ENCODE measurements at places on chromosomes 16 and 17.
A peak's percentile ranks its signal among the peaks of the same experiment; 100 is the strongest.

GRCh38 chr16:2775765-2776499, 1.1 kb downstream of the ELOB start:
- DNase-seq = no peak

DNA sequence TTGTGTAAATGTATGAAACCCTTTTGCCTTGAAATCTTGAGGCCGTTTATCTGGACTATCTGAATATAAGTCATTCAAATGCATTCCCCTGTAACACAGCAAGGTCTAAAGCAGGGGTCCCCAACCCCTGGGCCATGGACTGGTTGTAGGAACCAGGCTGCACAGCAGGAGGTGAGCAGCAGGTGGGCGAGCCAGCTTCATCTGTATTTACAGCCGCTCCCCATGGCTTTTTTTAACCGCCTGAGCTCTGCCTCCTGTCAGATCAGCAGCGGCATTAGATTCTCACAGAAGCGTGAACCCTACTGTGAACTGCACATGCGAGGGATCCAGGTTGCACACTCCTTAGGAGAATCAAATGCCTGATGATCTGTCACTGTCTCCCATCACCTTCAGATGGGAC, 24.1 kb downstream of the DNAH3 start:
- no peak for DNase-seq

GRCh38 chr16:74997042-74997491, 1.8 kb upstream of the ZNRF1 start:
- no peak for DNase-seq

DNA sequence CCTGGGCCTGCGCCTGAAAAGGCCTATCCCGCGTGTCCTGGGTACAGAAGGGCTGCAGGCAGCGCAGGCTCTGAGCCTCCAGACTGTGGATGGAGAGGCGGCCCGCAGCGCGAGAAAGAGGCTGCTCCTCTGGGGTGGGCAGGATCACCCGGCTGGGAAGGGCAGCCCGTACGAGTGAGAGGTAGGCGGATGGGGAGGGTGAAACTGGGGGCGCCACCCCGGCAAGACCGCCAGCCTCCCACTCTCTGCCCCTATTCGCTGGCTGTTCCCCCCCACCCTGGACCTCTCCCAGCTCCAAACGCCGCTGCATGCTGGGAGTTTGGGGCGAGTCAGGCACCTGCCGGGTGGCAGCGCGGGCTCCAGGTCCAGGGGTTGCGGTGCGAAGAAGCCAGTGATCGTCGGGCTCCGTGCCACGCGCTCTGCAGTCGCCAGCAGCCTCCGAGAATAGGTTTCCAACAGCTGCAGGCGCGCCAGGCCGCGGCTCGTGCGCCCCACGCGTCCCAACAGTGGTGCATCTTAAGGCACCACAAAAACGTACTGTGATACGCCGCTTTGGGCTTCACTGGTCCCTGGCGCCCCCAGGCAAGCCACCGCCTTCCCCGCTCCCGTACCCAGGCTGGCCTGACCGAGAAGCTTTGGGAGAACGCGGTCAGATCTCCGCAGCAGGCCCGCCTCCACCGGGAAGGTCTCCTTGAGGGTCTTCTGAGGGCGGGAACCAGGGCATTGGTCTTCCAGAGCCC, 1.1 kb downstream of the NOXO1 start:
- no peak for DNase-seq

GRCh38 chr17:60142872-60143499, 6.8 kb upstream of the CA4 start:
- DNase-seq = peak; percentile 63

- no peak for DNase-seq
Measured at GRCh38 chr16:62967163-62967562, 930.9 kb upstream of the CDH8 start.

DNA sequence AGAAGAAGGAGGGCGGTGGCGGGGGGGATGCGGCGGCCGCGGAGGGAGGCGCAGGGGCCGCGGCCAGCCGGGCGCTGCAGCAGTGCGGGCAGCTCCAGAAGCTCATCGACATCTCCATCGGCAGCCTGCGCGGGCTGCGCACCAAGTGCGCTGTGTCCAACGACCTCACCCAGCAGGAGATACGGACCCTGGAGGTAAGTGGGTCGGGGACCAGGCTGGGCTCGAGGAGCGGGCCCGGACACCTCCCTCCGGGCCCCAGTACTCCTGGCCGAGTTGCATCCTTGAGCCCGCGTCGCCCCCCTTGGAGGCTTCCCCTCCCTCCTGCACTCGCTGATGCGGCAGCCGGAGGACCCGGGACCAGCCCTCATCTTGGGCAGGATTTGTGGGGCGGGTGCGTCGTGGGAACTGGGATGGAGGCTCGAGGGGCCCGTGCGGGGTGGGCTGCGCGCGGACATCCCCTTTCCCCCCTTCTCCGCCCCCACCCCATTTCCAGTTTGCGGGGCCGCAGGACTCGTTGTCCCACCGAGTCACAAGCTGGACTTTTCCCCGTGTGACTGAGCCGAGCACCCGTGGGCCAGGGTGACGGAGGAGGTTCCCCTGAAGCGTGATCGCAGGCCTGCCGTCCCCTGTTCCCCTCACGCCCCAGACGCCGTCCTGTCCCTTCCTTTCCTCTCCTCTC, 572 bp downstream of the KSR1 start:
- DNase-seq = no peak

DNA sequence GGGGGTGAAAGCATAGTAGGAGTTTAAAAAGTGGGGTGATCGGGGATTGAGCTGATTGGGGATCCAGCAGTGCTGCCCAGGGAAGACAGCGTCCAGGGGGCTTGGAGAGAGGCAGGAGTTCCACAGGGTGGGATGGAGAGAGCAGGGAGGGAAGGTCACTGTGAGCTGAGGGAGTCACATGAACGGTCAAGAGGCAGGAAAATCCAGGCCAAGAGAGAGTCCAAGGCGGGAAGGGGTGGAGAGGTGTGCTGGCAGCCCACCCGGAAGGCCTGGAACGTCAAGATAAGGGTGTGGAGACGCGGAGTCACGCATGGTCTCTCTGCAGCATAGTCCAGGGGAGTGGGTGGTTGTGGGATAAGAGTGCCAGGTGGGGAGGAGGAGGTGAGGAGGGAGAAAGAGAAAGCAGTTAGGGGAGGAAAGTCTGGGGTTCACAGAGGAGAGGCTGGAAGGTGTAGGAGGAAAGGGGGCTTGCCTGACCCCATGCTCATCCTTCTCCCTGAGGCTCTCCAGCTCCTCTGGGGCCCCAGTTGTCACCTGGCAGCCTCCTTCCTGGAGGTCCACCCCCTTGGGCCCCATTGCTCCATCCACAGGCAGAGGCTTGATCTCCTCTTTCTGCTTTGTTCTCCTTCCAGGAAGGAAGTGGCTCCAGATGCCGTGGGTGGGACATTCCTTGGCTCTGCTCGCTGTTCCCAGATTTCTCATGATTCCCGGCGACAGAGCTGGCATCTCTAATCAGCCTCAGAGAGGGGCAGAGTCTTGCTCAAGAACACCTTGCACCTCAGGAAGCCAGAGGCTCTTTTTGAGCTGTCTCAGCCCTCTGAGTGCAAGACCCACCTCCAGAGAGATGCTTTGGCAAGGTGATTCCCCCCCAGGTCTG, 28.7 kb downstream of the CCR7 start:
- no peak for DNase-seq

GRCh38 chr16:65071433-65072311, 50.2 kb downstream of the CDH11 start:
- DNase-seq = peak; percentile 83

DNA sequence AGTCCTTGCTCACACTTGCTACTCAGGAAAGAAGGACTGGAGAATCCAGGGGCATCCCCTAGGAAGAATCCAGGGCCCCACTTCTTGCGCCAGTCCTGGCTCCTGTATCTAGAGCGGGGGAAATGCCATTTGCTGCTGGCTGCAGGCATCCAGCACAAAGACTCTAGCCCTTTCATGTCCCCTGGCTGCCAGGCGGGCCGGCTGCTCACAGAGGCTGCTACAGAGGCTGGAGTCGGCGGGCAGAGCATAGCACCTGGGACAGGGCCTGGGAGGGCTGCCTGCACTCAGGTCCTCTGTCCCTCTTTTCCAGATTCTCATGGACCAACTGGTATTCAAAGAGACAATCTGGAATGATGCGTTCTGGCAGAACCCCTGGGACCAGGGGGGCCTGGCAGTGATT, 13.8 kb downstream of the SMIM5 start:
- DNase-seq = no peak

Measured in putamen (tissue), 1 donor.